CD14-positive monocyte (primary cell): ENCODE measurements at places on chromosomes 13 and 19.

- no peak overlapping the region for H3K27ac ChIP-seq
- no peaks in the 10 kb centered on the region for H3K36me3 ChIP-seq
- H3K27me3 ChIP-seq, result no peaks in the 10 kb centered on the region
- DNase-seq, result no peak
- no peak overlapping the region for H3K4me3 ChIP-seq
Measured at GRCh38 chr19:45243144-45243732, 2.0 kb downstream of the EXOC3L2 start.

DNA sequence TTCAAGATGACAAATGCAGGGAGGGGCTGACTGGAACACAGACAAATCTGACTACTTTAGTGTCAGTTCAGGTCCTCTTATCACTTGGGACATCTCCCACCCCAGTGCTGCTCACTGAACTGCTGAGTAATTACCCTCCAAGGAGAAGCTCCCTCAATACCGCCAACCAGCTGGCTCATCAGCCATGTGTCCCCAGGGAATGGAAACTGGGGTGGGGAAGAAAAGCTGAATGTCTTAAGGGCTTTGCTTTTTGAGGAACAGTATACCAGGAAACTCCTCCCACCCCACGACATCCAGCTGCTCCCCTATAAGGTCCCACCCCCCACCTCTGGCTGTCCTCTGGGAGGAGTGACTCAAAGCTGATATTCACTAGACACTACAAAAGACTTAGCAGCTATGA lies 2.0 kb downstream of the ZNF823 start:
- peak; percentile 33 for DNase-seq
- H3K27ac ChIP-seq, result no peak overlapping the region
- no peak overlapping the region for H3K4me3 ChIP-seq
- peaks cover 19% of the 10 kb centered on the region for H3K4me1 ChIP-seq
- H3K36me3 ChIP-seq, result no peaks in the 10 kb centered on the region
- no peaks in the 10 kb centered on the region for H3K27me3 ChIP-seq

- H3K4me1 ChIP-seq, result no peaks in the 10 kb centered on the region
- no peaks in the 10 kb centered on the region for H3K36me3 ChIP-seq
- peaks cover 9% of the 10 kb centered on the region for H3K27me3 ChIP-seq
- H3K4me3 ChIP-seq, result no peak overlapping the region
- no peak for DNase-seq
Measured at GRCh38 chr13:113106711-113107351, 1.2 kb downstream of the F7 start.

GRCh38 chr19:48629599-48630295 lies 7.4 kb downstream of the DBP start:
- peaks cover 70% of the 10 kb centered on the region for H3K4me1 ChIP-seq
- H3K27me3 ChIP-seq, result no peaks in the 10 kb centered on the region
- no peak overlapping the region for H3K4me3 ChIP-seq
- H3K27ac ChIP-seq, result no peak overlapping the region

DNA sequence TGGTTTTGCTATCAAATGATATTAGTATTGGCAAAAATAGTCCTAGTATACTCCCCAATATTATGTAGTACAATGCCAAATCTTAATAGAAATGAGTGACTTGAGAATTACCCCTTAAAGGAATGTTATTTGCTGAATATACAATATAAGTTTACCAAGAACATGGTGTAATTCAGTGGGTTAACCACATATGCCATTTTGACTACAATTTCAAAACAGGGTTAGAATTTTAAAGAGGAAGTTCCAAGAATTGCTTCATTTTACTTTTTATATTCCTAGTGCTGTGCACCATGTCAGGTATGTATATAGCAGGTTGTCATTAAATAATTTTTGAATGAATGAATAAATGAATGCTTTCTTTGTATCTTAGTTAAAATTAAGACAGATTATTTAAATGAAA lies 66.3 kb downstream of the LMO7 start:
- no peak for DNase-seq
- no peak overlapping the region for H3K27ac ChIP-seq

DNA sequence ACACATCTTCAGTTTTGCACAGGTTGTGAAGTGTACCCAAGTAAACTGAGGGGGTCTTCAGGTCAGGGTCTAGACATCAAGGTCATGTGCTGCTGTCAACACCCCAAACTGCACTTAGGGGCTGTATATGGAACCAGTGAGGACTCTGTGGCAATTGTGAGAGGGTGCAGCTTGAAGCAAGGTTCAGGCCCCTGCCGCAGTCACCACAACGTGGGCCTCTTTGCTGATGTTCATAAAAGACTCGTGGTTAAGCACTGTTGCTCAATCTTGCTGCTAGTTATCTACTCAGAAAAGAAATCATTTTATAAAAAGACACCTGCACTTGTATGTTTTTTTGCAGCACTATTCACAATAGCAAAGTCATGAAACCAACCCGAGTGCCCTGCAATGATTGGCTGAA lies 907.4 kb downstream of the UQCRFS1 start:
- no peak overlapping the region for H3K4me3 ChIP-seq
- no peaks in the 10 kb centered on the region for H3K36me3 ChIP-seq
- no peaks in the 10 kb centered on the region for H3K4me1 ChIP-seq
- no peak for DNase-seq
- H3K27me3 ChIP-seq, result no peaks in the 10 kb centered on the region

DNA sequence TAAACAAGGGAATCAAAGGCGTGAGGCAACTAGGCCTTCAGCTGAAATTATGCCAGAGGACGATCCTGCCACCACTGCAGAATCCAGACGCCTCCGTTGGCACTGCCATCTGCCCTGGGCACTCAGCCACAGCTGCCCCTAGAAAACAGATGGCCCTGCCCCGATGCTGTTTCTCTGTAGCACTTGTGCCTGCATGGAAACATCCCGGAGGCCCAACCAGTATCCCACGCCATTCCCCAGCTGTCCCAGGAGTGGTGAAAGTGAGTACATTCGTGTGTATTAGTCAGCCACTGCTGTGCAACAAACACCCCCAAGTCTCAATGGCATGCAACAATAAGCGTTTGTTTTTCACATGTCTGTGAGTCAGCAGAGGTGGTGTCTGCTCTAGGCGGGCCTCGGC lies 8.9 kb upstream of the CRTC1 start:
- no peak overlapping the region for H3K4me3 ChIP-seq
- no peak for DNase-seq
- peaks cover 26% of the 10 kb centered on the region for H3K4me1 ChIP-seq
- no peak overlapping the region for H3K27ac ChIP-seq
- peaks cover 8% of the 10 kb centered on the region for H3K36me3 ChIP-seq

DNA sequence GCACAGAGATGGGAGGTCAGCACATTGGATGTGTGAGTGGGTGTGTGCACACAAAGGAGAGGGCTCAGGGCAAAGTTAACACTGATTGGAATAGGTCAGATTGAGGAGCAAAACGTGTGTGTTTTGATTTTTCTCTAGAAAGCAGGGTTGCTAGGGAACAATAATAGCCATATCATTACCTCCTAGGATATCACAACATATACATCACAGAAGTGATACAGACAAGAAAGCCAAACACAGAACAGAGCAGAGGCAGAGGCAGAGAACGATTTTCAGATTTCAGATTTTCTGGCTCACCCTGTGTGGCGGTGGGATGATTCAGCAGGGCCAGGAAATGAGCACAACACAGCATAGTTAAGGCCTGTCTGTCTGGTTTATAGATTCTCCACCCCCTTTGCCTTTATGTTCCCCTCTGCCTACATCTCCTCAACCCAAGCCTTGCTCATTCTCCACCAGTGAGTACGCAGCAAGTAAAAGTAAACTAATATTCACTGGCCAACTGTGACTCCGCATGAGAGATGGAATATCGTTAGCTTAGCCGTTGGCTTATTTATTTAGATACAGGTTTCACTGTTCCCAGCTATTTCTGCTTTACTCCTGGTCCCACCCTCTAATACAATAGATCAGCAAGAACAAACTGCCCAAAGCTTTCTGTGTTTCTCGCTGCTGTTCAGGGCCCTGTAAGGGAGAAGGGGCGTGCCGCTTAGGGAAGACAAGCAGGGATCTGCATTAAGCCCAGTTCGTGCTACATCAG lies 182.7 kb upstream of the TSC22D1 start:
- H3K4me1 ChIP-seq, result no peaks in the 10 kb centered on the region
- H3K27ac ChIP-seq, result no peak overlapping the region
- no peaks in the 10 kb centered on the region for H3K36me3 ChIP-seq
- no peak overlapping the region for H3K4me3 ChIP-seq
- no peak for DNase-seq
- H3K27me3 ChIP-seq, result no peaks in the 10 kb centered on the region

GRCh38 chr13:65468628-65469027 lies 1761.5 kb downstream of the PCDH9 start:
- H3K4me3 ChIP-seq, result no peak overlapping the region
- H3K27me3 ChIP-seq, result no peaks in the 10 kb centered on the region
- H3K27ac ChIP-seq, result no peak overlapping the region
- no peak for DNase-seq
- no peaks in the 10 kb centered on the region for H3K36me3 ChIP-seq

DNA sequence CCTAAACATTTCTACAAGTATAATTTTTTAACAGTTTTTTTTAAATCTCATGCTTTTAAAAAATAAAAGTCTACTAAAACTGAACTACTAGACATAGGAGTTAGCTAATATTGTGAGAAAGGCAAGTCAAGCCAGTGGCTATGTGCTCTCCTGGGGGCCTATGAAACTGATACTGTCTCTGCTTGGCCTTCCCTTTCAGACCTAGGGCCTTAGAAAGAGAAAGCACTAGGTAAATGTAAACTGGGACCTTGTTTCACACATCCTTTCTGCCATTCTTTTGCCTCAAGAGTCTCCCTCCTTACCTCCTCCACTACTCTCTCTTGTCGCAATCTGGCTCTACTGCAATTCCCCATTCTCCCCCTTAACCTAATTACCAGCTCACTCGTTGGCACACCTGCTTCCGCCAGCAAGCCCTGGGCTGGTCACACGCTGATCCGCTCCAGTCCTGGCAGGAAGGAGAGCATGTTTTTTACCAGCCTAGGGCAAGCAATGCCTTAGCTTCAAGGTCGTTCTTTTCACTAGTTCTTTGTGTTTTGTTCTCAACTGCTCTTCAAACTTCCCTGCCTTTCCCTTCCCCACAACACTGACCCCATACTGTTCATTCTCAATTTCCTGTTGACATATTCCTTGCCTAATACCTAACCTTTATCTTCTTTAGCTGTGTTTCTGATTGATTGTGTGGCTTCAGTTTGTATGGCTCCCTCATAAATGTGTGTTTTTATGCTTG lies 23.1 kb downstream of the TBC1D4 start:
- H3K27me3 ChIP-seq, result no peaks in the 10 kb centered on the region
- H3K36me3 ChIP-seq, result no peaks in the 10 kb centered on the region
- no peak overlapping the region for H3K27ac ChIP-seq

DNA sequence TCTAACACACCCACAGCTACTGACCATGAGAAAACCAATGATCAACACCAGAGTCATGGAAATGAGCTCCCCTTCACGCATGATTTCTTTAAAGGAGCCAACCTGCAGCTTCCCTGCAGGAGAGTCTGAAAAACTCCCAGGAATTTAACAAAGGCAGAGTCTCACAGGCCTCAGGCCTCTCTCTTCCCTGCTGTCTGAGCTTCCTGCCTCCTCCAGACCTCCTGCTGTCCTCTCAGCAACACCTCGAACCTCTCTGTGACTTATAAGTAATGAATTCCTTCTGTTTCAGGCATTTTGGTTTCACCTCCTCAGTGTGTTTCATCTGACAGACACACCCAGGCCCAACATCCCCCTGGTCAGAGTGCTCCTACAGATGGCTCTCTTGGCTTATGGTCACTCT lies 1044.4 kb downstream of the UQCRFS1 start:
- no peaks in the 10 kb centered on the region for H3K27me3 ChIP-seq
- H3K27ac ChIP-seq, result no peak overlapping the region
- H3K4me1 ChIP-seq, result no peaks in the 10 kb centered on the region
- no peaks in the 10 kb centered on the region for H3K36me3 ChIP-seq
- no peak overlapping the region for H3K4me3 ChIP-seq
- DNase-seq, result no peak

DNA sequence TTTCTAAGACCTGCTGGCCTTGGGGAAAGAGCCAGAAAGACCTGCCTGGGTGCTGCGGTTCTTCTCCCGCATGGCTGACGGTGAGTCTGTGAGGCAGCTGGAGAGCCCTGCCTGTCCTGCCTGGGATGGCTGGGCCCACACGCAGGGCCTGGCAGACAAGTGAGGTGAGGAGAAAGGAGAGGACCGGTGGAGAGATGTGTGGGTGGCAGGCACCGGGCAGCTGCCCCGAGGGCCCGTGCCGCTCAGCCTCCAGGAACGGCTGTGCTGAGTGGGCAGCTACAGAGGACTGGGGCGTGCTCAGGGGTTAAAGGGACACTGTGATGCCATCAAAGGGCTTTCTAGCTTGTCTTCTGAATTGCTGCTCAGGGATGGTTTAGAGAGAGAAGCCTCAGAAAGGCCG lies 53.8 kb downstream of the MLLT1 start:
- no peaks in the 10 kb centered on the region for H3K4me1 ChIP-seq
- peak overlapping the region; percentile 14 for H3K27ac ChIP-seq
- H3K27me3 ChIP-seq, result no peaks in the 10 kb centered on the region

- peaks cover 33% of the 10 kb centered on the region for H3K27me3 ChIP-seq
- peaks cover 24% of the 10 kb centered on the region for H3K4me1 ChIP-seq
- DNase-seq, result no peak
Measured at GRCh38 chr19:16887353-16888265, 1.2 kb upstream of the F2RL3 start.
